ENCODE measurements at places on chromosomes 4 and X.
A peak's percentile ranks its signal among the peaks of the same experiment; 100 is the strongest.

GRCh38 chrX:6053141-6053540 is 175.5 kb downstream of the NLGN4X start:
- peak; percentile 0 for DNase-seq

- no peak for DNase-seq
Observed at GRCh38 chr4:152455311-152455710, 80.6 kb downstream of the FBXW7 start.

DNA sequence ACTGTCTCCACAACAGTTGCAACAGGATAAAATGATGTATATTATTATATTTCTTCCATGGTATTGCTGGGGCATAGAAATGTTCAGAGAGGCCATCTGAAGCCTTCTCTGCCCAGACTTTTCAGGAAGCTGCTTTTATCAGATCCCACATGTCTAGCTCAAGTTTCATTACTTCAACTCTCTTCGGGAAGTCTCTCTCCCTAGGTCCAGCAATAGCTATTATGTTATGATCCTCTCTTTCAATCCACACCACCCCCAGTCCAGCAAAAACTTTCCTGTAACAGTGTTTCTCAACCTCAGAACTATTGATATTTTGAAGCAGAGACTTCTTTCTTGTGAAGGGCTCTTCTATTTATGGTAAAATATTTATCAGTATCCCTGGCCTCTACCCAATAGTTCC is 44.9 kb downstream of the CXCL1 start:
- DNase-seq: no peak

GRCh38 chr4:175891231-175891630 is 79.2 kb upstream of the GPM6A start:
- no peak for DNase-seq

GRCh38 chr4:186887291-186887700 is 163.6 kb upstream of the FAT1 start:
- no peak for DNase-seq

DNA sequence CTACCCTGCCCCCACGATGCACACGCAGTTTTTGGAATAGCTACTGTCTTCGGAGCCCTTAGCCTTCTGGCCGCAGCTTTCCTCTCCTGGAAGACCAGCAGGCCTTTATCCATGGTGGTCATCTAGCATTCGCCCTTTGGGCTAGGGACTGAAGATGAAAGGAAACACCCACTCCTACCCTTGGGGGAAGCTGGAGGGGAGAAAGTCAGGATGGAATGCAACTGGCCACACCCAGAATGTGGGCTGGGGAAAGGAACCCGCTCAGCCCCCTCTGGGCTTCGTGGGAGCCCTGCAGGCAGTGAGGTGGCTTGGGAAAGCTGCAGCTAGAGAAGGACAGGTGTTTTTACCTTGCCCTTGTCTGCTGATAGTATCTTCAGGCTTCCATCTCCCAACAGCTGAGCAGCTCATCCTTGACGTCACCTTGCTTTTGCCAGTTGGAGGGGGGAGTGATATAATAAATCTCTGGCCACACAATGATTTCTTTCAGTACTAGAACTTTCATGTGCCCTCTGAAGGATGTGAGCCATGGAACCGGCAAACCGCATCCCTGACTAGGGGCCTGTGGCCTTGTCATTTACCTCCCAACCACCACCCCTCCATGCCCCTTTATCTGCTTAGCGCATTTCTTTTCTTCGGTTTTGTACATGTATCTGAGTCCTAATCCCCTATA is 59.0 kb downstream of the ELF4 start:
- no peak for DNase-seq

DNA sequence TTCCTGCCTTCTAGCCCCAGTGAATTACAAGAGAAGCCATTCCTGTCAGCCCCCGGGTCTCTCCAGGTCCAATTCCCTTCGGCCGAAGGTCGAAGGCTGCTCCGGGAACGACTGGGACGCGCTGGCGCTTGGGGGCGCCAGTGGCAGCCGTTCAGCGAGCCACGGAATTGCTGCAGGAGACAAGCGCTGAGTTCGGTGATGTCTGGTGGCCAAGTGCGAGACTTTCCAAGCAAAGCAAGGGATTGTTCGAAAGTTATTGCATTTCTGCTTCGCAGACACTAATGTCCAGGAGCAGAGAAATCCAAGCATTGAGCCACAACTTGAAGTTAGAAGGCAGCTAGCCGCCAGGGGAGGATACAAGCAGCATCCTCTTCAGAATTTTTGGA is 1.1 kb upstream of the DKK2 start:
- DNase-seq: peak; percentile 33

DNA sequence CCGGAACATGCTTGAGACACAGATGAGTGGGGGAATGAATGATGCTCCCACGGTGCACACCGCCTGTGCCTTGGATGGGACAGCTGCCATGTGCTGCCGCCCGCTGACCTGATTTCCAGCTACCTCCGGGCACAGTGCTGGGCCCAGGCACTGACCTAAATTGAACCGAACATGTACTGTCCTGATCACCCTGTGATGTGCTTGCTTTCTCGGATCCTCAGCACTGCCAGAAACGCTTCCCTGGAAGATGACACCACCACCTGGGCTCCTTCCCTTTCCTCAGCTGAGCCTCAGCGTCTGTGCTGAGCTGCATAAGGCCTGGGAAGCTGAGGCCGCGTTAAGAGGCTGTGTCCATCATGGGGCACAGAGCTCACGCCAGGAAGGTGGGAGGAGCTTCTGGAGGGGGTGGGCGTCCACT is 39.3 kb upstream of the MXD4 start:
- DNase-seq: no peak

- no peak for DNase-seq
Observed at GRCh38 chr4:5824227-5824626, 68.7 kb downstream of the CRMP1 start.

GRCh38 chr4:123361195-123361861 is 35.3 kb upstream of the SPRY1 start:
- DNase-seq: no peak

DNA sequence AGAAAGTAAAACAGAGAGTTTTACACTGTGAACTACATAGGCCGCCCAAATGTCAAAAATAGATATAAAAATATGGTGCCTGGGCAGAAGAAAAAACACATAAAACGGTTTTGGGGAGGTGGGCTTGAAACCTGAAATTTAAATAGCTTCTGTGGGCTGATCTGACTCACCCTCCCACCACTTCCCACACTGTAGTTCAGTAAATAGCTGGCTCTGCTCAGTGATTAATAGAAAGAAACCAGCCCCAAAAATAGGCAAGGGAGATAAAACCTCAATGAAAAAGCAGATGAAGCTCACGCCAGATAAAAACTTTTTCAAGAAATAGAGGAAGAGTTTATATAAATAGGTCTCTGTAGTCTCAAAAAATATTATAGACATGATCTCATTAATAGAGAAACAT is 13.2 kb upstream of the COX7B2 start:
- DNase-seq: no peak

- no peak for DNase-seq
Observed at GRCh38 chrX:55484948-55485347, 4.7 kb downstream of the USP51 start.

- DNase-seq: no peak
Observed at GRCh38 chrX:71996136-71996535, 85.5 kb downstream of the NHSL2 start.

DNA sequence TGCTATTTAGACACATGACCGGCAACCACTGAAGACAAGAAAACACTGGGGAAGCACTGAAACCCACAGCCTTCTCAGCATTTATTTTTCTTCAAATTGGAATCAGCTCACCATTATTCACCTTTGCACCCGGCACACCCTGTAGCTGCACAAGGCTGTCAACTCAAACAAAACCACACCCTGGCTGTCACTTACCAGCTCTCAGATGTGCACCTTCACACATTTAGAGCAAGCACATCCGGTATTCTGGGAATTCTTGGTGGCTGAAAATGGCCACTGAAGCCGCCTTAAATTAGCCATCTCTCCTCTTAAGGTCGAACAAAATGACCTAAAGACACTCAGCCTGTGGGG is 5.9 kb downstream of the ZFYVE28 start:
- DNase-seq: no peak

DNA sequence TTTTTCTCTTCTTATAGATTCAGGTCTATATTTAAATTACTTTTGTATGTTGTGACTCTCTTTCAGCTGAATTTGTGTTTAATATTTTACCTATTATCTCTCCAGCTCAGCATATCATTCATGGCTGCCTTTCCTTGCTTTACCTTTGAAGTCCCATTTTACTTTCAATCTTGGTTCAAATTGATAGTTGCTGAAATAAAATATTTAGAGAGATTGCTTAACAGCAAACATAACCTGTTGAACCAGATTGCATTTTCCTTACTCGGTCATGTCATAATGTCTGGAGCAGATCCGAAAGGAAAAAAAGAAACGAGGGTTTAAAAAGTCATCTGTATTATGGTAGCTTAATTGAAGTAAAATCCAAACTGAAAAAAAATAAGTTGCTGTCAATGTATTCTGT is 94.1 kb downstream of the IL1RAPL2 start:
- DNase-seq: no peak

GRCh38 chrX:96361844-96362243 is 322.8 kb upstream of the DIAPH2 start:
- DNase-seq: no peak

DNA sequence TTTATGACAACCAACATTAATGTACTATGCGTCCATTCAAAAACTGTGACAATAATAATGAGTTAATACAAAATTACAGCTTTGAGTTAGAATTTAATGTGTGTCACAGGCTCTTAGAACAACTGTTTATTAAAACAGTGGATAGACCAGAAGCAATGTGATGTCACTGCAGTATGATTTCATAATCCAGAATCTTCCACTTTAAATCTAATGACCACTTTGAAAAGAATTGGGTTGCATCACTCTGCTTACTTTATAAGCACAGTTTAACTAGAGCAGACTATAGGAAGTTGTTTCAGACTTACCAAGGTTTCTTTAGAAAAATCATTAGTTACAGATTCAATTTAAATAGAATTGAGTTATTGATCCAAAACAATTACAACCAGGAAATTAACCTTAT is 758.5 kb downstream of the KCTD8 start:
- no peak for DNase-seq

- no peak for DNase-seq
Observed at GRCh38 chr4:183828125-183828524, 77.0 kb upstream of the STOX2 start.

- no peak for DNase-seq
Observed at GRCh38 chr4:114807759-114808404, 209.3 kb downstream of the UGT8 start.

DNA sequence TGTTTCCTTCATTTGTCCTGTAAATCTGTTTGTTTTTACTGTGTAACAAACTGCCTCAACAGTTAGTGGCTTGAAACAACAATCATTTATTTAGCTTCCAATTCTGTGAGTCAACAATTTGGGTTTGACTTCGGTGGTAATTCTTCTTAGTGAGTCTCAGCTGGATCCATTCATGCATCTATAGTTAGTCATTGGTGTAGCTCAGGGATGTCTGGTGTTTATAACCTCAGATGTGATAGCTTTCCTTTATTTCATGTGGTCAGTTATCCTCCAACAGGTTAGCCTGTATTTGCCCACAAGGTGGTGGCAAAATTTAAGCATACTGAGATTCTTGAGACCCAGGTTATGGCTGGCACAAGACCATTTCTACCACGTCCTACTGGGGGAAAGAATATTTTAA is 1267.2 kb downstream of the RAPGEF2 start:
- DNase-seq: no peak

DNA sequence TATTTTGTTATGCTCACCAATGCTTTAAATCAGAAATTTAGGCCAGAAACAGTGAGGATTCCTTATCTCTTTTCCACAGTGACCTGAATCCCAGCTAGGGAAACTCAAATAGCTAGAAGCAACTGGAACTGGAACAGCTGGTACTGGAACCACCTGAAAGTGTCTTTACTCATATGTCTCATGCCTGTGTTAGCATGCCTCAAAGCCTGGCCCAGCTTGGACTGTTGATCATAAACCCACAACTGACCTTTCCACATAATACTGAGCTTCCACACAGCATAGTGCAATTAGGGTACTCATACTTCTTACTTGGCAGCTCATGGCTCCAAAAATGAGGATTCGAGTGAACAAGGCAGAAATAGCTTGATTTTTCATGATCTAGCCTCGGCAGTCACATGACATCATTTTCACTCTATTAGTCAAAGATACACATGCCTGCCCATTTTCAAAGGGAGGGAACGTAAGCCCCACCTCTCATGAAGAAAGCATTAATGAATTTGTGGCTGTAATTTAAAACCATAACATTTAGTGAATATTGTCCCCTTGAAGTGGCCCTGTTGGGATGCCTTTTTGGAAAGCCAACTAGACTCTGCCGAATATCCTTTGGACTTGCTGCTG is 80.8 kb upstream of the ACSL1 start:
- DNase-seq: no peak

- DNase-seq: no peak
Observed at GRCh38 chrX:41671082-41671481, 17.7 kb upstream of the GPR34 start.

- no peak for DNase-seq
Observed at GRCh38 chrX:1486749-1487361, 34.1 kb upstream of the ASMTL start.

DNA sequence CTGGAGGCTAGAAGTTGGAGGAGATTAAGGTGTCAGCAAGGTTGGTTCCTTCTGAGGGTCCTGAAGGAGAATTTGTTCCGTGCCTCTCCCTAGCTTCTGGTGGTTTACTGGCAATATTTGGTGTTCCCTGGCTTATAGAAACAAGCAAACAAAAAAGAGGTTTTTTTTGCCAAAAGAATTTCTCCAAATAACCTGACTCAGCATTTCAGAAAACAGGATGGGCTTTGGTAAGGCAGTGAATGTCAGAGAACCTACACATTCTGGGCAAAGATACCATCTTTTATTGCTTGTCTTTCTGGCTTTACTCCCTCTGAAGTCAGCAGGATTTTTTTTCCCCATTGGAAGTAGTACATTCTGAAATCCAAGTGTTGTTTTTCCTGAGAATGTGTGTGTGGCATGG is 93.3 kb upstream of the TBC1D9 start:
- no peak for DNase-seq

DNA sequence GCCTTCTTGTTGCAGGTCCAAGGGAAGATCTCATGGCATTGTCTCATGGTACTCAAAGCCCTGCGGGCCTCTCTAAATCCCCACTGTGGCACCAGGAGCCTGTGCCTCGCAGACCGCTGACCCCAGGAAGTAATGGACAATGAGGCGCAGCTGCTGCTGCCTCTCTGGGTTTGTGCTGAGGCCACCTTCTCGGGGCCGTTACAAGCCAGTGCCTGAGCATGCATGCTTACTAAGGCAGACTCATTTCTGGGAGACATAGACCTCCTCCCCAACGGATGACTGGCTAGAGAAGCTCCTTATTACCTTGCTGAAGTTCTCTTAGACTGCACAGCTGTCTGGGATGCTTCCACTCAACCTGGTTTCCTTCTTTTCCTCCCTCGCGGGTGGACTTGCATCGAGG is 1.3 kb downstream of the BDH2 start:
- no peak for DNase-seq

DNA sequence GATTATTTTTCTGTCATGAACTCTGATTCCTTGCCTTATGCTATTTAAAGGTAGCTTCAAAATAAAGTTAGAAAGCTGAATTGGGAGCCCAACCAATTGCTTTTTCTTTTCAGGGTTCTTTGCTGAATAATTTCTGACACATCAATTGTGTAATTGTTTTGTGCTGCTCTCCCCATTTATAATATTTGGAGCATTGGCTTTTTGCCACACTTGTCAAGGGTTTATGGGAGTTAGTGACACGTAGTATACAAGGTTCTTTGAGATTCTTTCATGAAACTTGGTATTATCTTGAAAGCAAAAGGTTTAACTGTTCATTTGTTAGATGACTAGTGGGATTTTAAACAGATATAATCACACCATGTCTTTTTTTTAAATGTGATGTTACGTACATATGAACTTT is 80.9 kb downstream of the POLA1 start:
- DNase-seq: no peak
